SJSA1 (cell line): ENCODE measurements at places on chromosomes 13 and 19. TPM values are rescaled to one million over a fixed set of nuclear protein-coding genes. Genes with fewer than 3 reads are reported as not detected.

DNA sequence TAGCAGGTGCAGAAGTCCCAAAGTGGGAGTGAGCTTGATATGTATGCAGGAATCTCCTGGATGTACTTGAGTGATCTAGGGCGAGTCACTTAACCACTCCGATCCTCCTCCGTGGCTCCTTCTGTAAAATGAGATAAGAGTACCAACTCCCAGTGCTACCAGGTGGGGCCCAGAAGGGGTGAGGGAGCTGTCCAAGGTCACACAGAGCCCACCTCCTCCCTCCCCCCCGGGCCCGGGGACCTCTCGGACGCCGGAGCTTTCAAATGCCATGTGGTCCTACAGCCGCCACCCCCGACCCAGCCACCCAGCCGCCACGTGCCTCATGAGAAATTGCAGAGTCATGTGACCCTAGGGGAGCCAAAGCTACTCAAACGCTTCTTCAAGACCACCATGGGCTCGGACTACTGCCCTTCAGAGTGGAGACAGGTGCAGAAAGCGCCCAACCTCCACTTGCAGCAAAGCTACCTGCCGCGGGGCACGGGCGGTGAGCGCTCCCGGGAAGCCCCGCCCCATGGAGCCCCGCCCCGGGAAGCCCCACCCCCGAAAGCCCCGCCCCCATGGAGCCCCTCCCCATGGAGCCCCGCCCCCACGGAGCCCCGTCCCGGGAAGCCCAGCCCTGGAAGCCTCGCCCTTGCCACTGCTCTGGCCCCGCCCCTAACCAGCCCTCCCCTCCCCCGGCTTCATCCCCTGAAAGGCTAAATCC is 10.1 kb upstream of the ZNF358 start:
- peaks cover 9% of the 10 kb centered on the region for H3K4me1 ChIP-seq
- no peak for DNase-seq
- H3K27ac ChIP-seq = no peak overlapping the region
- no peak overlapping the region for H3K4me3 ChIP-seq
- H3K27me3 ChIP-seq = peaks cover 18% of the 10 kb centered on the region

GRCh38 chr13:52659340-52659739 is 6.7 kb downstream of the SUGT1 start:
- no peak overlapping the region for H3K27ac ChIP-seq
- H3K36me3 ChIP-seq = peaks cover 59% of the 10 kb centered on the region
- DNase-seq = no peak
- H3K4me3 ChIP-seq = no peak overlapping the region
- no peaks in the 10 kb centered on the region for H3K27me3 ChIP-seq
- peaks cover 6% of the 10 kb centered on the region for H3K4me1 ChIP-seq

- H3K36me3 ChIP-seq = peaks cover 42% of the 10 kb centered on the region
- H3K27ac ChIP-seq = no peak overlapping the region
- no peak for DNase-seq
Measured at GRCh38 chr19:8821748-8822241, 10.3 kb downstream of the ZNF558 start.

Gene ZNF625
- total RNA-seq = 2.6 and 8.4 TPM in 2 replicates

Gene WTIP
- 41.5 and 53.0 TPM in 2 replicates for total RNA-seq

Gene KLF1
- total RNA-seq = not detected in 2 replicates

Gene MBD3L2
- total RNA-seq = not detected in 2 replicates

Gene CXCL17
- not detected in 2 replicates for total RNA-seq

Gene FAM216B
- total RNA-seq = 1.4 TPM in 1 of 2 replicates, not detected in the other

Gene PEG3
- not detected in 2 replicates for total RNA-seq
